Kidney epithelial cell (primary cell): ENCODE measurements at places on chromosomes 3 and 15.

GRCh38 chr3:187669675-187670504, at the start of gene SST:
SST (minus strand) TSS chr3:187670394; CDS start chr3:187670291, 103 bp downstream.
- no peak for DNase-seq

DNA sequence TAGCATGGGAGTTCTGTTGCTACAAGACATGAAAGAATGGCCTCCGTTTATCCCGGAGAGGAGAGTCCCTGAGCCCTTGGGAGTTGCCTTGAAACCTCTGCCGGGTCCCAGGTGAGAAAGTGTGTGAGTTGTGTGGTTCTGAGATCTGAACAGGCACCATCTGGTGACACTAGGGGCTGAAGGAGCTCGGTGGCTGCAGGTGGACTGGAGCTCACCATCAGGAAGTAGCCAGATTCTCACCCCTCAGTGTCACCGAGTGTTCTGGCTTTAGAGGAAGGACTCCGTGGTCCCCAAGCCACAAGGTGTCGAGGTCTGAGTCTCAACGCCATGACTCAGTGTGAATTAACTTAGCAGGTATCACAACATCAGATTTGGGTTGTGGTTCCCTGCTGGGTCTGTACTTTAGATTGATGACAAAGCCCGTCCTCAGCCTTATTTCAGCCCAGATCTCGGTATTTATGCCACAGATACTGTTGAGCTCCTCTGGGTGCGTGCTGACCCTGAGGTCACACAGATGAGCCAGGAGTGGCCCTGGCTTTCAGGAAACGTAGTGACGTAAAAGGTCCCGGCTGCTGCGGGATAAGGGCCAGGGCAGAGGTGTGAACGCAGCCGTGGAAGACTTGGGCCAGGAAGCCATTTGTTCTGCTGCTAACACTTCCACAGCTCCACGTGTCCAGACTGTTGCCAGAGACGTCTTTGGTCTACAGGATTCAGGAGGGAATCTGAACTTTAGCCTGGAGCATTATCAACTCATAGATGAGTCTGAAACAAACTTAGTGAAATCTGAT, 54.4 kb downstream of the PGPEP1L start:
- no peak for DNase-seq

DNA sequence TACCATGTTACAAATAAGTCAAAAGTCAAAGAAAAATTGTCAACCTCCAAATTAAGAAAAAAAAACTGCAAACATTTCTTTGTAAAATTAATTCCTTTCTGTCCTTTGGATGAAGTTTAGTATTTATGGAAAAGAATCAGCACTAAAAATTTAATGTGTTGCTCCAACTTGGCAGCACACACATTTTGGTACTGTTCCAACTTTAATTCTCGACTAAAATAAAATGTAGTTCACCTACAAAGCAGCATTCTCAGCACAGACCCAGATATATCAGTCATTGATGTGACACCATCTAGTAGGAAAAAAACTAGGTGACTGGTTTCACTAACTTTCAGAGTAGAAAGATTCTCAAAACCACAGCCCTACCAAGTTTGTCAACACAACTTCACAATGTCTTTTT, 131.7 kb upstream of the ROBO2 start:
- DNase-seq, result no peak

GRCh38 chr3:151044706-151045105, 40.8 kb upstream of the MED12L start:
- peak; percentile 14 for DNase-seq
